B cell (primary cell): ENCODE measurements at places on chromosomes 6 and 20.
A peak's percentile ranks its signal among the peaks of the same experiment; 100 is the strongest.

DNA sequence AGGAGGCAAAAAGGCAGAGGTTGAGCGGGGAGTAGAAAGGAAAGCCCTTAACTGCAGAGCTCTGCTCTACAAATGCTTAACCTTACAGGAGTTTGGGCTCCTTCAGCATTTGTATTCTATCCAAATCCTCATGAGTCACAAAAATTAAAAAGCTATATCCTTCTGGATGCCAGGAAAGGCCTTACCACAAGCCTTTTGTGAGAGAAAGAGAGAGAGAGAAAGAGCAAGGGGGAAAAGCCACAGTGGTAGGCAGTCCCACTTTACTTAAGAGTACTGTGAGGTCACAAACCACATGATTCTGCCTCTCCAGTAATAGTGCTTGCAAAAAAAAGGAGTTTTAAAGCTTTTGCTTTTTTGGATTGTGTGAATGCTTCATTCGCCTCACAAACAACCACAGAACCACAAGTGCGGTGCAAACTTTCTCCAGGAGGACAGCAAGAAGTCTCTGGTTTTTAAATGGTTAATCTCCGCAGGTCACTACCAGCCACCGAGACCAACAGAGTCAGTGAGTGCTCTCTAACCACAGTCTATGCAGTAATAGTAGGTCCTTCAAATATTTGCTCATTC, at the start of gene RUNX2:
Gene RUNX2 (plus strand): TSS at position 375 of the 567 bp plus-strand sequence. CDS start 397 bp downstream, outside the sequence.
- no peak for DNase-seq

GRCh38 chr6:150299873-150300485, 68.8 kb upstream of the IYD start:
- DNase-seq: no peak

DNA sequence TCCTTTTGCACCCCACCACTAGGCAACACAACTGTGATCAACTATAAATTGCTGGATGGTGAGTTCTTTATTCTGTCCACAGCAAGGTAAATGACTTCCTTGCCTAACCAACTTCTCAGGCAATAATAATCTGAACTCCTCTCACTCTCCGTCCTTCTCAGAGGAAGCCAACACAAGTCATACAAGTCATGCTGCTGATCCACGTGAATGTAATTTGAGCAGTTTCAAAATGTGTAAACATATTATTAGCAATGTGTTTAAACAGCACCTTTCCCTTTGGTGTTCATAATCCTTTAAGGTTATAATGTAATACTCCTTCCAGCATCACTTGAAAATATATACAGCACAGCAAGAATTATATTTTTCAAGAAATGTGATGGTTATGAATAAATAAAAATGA, 127.9 kb downstream of the QRSL1 start:
- DNase-seq: no peak

DNA sequence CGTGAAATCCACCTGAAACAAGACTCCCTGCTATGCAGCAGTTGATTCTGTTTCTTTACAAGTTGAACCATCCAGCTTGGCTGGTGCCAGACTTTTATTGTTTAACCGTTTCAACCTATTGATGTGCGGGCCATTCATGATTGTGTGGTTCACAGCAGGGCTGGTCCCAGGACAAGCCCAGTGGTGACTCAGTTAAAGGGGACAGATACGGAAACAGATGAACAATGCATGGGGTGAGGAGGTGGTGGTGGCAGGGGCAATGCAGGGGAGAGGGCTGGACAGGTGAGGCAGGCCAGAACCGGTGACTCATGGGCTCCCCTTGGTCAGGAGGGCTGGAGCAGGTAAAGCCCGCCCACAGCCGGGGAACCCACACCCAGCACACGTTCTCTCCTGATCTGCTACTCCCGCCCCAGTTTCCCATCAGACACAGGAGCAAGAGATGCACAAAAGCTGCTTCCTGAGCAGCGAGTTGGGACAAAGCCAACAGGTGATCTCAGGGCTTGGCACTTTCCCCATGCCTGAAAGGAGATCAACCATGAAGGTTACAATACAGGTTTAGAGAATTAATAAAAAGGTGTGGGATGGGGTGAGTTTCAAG, 232.2 kb downstream of the LY86 start:
- DNase-seq: no peak

GRCh38 chr6:90135667-90136066, 161.0 kb downstream of the BACH2 start:
- no peak for DNase-seq

DNA sequence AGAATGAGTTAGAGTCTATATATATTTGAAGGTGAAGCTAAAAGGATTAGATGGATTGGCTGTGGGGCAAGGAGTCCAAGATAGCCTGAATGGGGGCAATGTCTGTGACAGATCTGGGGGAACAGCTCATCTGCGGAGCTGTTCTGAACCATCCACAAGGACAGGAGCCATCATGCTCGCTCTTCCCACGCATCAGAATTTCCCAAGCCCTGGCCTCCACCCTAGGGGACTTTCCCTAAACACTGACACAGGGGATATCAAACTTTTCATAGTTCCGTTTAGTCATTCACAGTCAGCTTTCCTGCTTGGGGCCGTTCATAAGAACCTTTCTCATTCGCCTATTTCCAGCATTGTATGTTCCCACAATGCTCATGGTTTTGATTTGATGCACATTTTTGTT, 37.6 kb upstream of the CCN6 start:
- no peak for DNase-seq

DNA sequence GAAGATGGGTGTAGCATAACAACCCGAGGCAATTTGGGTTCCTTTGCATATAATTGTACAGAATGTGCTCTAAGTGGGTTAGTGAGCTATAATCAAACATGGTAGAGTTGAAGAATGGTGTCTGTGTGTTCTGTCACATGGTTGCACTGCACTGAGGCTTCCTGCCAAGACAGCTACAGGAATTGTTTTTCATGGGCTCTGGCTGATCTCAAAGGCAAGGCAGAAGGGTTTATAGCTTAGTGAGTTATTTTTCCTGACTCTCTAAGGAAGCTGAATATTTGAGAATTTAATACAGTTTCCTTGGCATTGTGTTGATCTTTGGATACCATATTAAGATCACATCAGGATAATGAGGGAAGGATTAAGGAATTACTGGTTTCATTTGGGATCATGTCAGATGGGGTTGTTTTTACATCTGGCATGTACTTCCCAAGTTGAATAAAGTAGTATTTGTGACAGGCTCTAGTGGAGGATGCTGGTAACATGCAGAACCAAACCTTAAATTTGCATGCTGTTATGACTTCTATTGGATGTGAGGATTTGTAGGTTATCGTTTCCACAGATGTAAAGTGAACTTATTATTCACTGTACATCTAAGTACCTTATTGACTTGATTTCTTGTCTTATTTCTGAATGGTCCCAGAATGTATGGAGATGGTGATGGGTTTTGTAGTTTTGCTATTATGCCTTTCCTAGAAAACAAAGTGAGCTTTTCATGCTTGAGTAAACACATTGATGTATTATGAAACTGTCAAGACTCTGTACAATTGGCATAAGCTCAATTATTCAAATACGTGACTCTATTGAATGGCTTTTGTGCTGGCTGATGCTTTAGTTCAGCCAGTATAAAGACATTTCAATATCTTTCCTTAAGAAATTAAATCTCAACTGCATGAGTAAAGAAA, 43.3 kb downstream of the LRRC1 start:
- DNase-seq: no peak

- no peak for DNase-seq
Observed at GRCh38 chr20:33304046-33304445, 21.0 kb downstream of the BPIFB1 start.

DNA sequence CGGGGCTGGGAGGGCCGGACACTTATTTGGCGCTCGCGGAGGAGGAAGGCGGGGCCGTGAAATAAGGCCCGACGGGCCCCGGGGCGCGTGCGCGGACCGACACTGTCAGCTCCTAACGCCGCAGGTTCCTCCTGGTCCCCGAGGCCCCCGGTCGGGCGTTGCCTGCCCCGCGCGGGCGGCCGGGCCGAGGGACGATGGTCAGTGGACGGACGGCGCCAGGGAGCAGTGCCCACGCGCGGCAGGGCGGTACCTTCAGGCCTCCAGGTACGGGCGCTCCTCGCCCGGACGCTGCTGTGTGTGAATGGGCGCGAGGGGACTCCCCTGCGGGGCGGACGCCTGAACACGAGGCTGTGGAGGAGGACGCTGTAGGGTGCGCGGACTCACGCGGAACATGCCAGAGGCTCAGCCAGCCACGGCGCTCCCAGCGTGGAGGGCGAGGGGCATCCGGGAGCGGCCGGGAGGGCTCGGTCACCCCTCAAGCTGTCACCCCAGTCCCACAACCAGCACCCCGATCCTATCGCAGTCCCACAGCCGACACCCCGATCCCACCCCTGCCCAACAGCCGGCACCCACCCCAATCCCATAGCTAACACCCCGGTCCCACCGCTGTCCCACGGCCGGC, 339 bp upstream of the GMEB2 start:
- DNase-seq: peak; percentile 98

DNA sequence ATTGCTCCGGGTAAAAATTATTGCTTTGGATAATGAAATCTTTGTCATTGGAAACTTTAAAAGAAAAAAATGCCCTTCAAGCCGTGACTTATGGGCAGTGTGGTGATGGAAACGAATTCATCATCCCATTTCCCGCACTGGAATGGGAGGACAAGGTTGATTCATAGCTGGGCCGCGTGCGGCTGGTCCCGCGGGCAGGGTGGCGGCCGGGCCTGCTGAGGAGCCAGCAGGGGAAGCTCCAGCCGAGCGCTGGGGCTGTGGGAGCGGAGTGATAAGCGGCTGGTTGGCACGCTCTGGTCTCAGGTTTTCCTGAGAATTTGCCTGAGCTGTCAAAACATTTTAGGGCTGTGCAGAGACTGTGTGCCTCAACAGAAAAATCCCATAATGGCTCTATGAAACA, 351.7 kb downstream of the CDC5L start:
- no peak for DNase-seq

- peak; percentile 37 for DNase-seq
Observed at GRCh38 chr6:108564178-108564577, 3.5 kb downstream of the FOXO3 start.

GRCh38 chr20:23350904-23351838, 580 bp downstream of the NXT1 start:
- peak; percentile 81 for DNase-seq

DNA sequence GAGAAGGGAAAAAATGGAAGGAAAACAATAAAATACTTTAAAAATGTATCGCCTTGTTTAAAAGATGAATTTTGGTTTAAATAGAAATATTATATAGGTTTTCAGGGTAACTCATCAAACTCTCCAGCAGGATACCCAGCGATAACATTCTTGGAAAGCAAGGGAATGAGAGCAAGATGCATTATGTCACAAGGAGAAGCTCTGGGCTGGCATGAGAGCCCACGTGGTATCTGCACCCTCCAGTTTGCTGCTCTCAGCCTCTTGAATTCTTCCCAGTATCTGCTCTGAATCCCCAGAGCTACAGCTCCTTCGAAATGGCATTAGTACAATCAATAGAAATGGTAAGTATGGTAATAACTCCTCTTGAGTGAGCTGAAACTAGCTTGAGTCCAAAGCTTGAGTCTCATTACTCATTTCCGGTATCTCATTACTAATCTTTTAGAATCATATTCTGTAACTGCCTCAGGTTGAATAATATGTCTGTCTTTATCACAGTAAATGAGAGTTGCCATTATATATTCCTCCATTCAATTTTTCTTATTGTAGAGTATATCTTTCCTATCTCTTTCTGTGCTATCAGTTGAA, 4.9 kb upstream of the TMEM242 start:
- DNase-seq: no peak

DNA sequence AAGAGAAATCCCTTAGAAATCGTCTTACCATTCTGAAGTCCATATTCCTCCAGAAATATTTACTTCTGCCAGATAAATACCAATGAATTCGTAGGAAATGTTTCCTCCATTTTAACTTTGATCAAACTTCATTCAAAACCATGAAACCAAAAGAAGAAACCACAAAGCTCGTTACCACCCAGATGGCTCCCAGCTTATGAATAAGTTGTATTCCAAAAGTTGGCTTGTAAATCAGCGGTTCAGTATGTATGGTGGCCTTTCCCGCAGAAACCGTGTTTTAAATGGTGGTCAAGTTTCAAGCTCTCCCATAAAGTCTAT, 73.6 kb upstream of the RIPOR2 start:
- no peak for DNase-seq

DNA sequence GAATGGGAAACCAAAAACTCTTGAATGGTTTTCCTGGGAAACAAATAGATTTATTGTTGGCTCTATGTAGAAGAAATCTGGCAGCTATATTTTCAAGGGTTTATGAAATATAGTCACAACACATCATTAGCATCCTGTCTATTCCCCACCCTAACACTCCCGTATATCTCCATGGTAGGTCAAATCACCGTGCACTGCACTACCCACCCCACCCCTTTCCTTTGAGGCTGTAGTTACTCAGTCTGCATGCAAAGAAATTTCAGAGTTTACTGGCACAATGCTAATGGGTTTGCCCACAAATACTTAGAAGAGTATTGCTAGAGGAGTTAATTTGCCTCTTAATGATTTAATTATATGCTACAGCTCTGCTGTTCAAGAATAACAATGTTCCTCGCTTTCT, 329.1 kb upstream of the TSHZ2 start:
- DNase-seq: no peak

DNA sequence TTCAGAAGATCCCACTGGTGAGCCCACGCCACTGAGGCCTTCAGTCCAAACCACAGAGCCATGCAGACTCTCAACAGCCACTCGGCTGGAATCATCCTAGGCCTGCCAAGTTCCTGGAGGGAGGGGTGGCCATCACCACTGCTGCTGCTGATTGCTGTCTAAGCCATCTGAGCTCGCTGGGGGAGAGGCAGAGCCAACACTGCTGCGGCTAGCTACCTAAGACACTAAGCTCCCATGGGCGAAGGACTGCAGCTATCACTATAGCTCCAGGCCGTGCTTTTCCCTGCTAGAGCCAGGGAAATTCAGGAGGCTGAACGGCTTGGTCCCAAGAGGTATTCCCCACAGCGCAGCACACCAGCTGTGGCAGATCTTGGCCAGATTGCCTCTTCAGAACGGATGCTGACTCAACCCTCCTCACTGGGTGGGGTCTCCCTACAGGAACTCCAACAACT, 73.6 kb downstream of the TBC1D32 start:
- DNase-seq: no peak

DNA sequence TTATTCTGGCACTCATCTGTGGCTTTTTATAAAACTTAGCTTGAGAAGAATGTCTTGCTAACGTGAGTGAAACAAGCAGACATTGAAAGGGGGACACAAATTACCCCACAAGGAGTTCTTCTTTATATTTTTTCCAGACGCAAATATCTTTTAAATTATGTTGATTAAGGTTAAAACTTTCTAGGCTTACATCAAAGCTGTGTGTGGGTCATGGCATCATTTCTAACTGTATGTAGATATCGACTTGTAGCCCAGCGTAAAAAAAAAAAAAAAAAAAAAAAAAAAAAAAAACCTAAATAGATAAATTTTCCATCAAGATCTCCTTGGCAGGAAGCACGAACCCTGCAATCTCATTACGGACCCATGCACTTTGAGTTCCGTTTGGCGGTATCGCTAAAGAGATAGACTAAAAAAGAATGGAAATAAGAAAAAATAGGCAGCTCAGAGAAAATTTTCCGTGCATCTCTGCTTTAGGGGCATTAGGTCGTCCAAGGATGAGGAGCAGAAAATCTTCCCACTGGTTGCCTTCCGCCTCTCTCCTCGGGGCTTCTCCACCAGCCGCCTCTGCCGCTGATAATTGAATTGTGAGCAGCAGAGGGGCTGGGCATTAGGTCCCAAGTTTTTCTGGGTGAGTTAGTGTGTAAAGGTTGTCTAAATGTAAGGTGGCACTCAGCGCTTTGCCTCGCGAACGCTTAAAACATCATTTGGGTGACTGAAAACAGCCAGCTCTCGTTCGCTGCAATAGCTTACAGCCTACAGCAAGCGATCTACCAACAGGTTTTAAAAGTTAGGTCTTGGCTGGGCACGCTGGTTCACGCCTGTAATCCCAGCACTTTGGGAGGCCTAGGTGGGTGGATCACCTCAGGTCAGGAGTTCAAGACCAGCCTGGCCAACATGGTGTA, 194.0 kb downstream of the TRIM27 start:
- DNase-seq: no peak
